ENCODE measurements at places on chromosomes 3 and 15. TPM values are rescaled to one million over a fixed set of nuclear protein-coding genes. Genes with fewer than 3 reads are reported as not detected.
A peak's percentile ranks its signal among the peaks of the same experiment; 100 is the strongest.

GRCh38 chr3:136931606-136932005 lies 26.2 kb upstream of the IL20RB start:
- DNase-seq: no peak

- DNase-seq: no peak
Measured at GRCh38 chr3:163671201-163671600, 1407.1 kb downstream of the SI start.

P2RY14 gene
- total RNA-seq: 8.9 TPM

TM6SF1 gene
- 15.6 TPM for total RNA-seq

GOLGA8T gene
- 0.83 TPM for total RNA-seq

DNA sequence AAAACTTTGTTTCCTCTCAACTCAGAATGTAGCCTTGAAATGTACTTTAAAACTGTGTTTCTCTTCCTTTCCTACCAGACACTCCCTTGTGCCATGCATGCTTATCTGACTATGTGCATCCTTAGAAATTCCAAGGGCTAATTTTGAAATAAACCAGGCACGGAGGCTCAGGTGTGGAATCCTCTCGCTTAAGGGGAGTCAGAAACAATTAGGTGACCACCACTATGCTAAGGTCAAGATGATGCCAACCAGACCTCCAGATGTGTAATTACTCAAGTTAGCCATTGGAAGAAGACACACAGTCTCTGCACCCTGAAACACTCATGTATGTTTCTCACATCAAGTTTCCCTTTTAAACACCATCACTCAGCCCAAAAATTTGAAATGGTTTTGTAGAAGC lies 572.1 kb downstream of the VGLL3 start:
- DNase-seq: no peak

FETUB gene
- total RNA-seq: not detected

GRCh38 chr15:26126070-26126469 lies 262.9 kb upstream of the ATP10A start:
- DNase-seq: peak; percentile 39

- DNase-seq: no peak
Measured at GRCh38 chr3:127900536-127900935, 14.5 kb upstream of the KBTBD12 start.

- no peak for DNase-seq
Measured at GRCh38 chr3:155517903-155518302, 224.4 kb upstream of the STRIT1 start.

SERPINI1 gene
- 127 TPM for total RNA-seq

DNA sequence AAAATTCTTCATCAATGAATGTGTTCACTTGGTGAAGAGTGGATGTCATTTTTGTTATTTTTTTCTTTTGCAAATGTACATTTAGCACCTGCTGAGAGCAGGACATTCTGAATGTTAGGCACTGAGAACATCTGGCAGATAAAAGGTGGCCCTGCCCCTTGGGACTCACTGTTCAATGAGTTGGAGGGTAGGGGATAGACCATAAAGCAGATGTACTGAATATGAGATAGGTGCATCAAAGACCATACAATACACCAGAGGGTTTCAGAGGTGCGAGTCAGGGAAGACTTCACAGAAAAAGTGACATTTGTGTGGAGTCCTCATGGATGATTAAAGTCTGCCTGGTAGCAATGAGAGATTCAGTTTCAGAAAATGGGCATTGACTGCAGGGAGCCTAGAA lies 34.2 kb downstream of the EEFSEC start:
- no peak for DNase-seq

GRCh38 chr3:57627976-57628375 lies 30.8 kb upstream of the ARF4 start:
- peak; percentile 3 for DNase-seq

NME9 gene
- total RNA-seq: 5.6 TPM

DNAH12 gene
- total RNA-seq: 2.8 TPM

GRCh38 chr3:196351541-196351940 lies 13.4 kb upstream of the TM4SF19 start:
- no peak for DNase-seq

- DNase-seq: no peak
Measured at GRCh38 chr3:15462451-15462850, 35.1 kb downstream of the EAF1 start.

DNA sequence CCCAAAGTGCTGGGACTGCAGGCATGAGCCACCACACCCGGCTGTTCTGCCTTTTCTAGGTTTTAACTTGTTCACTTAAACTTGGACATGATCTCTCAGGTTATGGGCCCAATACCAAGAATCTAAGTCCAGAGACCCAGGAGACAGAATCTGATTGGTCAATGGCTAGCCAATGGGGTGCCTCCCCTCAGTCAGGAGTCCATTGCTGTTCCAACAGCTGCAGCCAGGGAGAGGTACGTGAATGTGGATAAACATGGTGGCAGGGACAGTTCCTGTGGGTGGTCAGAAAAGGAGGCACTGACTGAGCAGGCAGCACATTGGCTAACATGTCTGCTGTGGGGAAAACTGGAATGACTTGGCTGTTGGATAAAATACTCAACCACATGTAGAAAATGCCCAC lies 140.3 kb downstream of the RPLP1 start:
- no peak for DNase-seq

- DNase-seq: peak; percentile 76
Measured at GRCh38 chr3:141955175-141955574, 78.7 kb downstream of the ATP1B3 start.

IL17RE gene
- total RNA-seq: 1.1 TPM

- no peak for DNase-seq
Measured at GRCh38 chr15:73325191-73325861, 43.4 kb downstream of the HCN4 start.

GRCh38 chr3:164406281-164406680 lies 672.0 kb downstream of the SI start:
- DNase-seq: no peak

GRCh38 chr3:71702131-71703024 lies 22.8 kb downstream of the EIF4E3 start:
- DNase-seq: no peak

GRCh38 chr3:13266651-13267362 lies 153.3 kb downstream of the NUP210 start:
- no peak for DNase-seq
